CD8-positive, alpha-beta memory T cell (primary cell): ENCODE measurements at places on chromosomes 12 and 14.
A peak's percentile ranks its signal among the peaks of the same experiment; 100 is the strongest.

- no peak for DNase-seq
These were observed 89.5 kb downstream of the FBXL14 start for GRCh38 chr12:1504895-1505311.

DNA sequence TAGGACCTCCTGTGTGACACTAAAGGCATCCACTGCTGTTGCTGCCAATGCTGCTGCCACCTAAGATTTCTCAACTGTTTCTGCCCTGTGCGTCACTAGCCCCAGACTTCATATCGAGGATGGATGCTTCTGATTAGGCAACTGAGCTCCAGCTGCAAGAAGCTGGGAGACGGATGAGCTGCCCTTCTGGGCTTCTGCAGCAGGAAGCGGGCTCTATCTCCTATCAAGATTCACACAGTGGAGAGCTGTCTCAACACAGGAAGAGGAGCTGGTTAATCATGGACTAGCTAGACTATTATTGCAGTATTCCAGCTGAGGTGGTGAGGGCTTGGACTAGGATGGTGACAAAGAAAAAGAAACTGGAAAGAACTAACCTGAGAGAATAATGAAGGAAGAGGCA, 59.2 kb upstream of the PELI2 start:
- no peak for DNase-seq

- no peak for DNase-seq
These were observed 369.9 kb downstream of the DIO2 start for GRCh38 chr14:79841433-79841832.

DNA sequence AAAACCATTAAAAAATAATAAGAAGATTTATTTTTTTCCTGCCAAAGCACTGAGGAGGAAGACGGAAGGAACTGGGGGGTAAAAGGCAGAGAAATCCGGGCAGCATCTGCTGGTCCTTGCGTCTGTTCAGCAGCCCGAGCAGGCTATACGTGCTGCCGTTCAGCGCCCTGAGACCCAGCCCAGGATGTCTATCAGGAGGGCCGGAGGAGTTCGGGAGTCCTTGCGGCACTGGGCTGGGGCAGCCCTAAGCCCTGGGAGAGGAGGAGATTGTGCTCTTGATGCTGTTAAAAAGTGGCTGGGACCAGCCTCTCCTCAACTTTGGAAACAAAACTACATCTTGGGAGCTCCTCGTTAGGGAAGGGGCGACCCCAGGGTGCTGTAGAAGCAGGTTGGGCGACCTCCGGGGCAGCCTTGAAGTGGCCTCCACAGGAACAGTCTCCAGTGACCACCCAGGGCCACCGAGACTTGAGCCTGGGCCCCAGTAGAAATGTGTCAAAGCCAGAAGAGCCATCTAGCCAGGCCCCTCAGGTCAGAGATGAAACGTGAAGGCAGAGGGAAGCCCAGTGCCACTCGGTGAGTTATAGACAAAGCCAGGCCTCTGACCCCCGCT, 14.3 kb downstream of the PGF start:
- DNase-seq = no peak

- DNase-seq = peak; percentile 21
These were observed 624 bp downstream of the M6PR start for GRCh38 chr12:8948701-8949341.

DNA sequence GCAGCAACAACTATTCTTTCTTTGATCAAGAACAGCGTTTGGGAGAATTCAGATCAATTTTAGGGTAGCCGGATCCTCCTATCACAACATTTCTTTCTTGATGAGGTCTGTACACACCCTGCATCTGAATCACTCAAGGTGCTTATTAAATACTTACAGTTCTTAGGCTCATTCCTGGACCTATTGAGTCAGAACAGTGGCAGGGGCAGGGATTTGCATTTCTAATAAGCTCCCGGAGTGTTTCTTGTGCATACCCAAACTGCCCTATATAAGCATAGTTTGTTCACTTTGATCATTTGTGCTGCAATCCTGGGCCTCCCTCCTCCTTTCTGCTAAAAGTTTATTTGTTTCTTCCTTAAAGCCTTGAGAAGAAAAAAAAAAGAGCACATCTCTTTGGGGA, 80.5 kb upstream of the RPH3A start:
- no peak for DNase-seq

GRCh38 chr12:2679816-2680675, 114.7 kb upstream of the FKBP4 start:
- no peak for DNase-seq

DNA sequence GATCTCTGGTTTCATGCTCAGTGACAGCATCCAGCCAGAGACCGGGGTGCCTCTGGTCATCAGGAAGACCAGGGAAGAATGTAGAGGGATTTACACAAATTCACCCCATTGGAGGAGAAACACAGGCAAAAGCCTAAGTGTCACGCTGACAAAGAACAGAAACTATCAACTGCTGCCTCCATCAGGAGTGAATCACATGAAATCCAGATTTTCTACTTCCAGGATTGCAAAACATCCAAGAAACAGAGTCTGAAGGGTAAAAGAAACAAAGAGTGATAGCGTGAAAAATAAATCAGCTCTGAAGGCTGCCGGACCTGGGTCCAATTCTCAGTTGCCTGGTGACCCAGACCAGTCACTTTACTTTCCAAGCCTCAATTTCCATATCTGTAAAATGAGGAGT, 136.1 kb upstream of the MAP1LC3B2 start:
- DNase-seq = no peak

DNA sequence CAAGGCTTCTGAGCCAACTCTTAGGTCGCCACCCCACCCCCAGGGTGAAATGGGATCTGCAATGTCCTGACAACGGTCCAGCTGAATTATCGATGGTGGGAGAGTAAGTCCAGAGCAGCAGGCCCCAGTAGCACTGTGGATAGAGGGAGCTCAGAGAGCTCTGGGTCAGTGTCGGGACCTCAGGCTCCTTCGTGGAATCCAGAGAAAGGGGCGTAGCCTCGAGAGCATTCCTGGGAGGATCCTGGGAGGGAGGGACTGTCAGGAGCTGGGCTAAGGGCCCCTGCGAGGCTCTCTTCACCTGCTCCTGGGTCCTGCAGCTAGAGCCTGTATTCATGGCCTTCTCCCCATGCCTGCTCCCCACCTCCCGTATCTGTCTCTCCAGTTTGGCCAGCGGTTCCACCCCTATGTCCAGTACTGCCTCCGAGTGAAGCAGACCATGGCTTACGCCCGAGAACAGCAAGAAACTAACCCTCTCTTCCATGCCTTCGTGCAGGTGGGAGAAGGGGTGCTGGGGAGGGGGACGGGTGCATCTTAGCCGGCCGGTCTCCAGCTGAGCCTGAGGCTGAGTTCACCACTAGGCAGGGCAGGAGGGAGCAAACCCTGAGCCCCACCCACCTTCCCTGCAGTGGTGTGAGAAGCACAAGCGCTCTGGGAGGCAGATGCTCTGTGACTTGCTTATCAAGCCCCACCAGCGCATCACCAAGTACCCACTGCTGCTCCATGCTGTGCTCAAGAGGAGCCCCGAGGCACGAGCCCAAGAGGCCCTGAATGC, 6.6 kb downstream of the PLEKHG6 start:
- peak; percentile 42 for DNase-seq
